ENCODE measurements at places on chromosomes 13 and 19.

DNA sequence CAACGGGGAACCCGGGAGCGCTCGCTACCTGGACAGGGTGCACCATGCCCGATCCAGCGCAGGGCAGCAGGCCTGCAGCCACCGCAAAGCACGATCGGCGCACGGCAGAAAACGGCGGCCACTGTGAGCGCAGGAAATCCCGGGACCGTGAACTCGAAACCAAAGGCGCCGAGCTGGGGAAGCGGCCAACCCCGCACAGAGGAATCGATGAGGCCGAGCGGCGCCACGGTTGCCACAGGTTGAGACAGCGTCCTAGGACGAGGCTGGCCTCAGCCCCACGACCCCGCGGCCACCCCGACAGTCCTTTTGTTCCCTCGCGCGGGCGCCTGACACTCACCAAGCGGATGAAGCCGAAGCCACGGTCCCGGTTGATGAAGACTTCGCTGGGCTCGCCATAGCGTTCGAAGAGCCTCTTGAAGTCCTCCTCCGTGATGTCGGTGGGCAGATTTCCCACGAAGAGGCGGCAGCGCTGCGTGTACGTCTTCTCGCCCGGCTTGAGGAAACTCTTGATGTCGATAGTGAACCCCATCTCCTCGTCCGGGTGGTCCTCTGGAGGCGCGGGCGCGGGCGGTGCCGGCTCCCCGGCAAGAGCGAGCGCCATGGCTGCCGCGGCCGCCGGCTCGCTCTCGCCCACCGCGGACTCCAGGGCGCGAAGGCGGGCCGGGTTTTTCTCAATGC, 557 bp downstream of the PSPC1 start:
- DNase-seq = no peak

- DNase-seq = no peak
These were observed at the start of gene CRLF1 for GRCh38 chr19:18606281-18607225. CRLF1 (minus strand) TSS chr19:18606799; CDS start chr19:18606656, 143 bp downstream.

DNA sequence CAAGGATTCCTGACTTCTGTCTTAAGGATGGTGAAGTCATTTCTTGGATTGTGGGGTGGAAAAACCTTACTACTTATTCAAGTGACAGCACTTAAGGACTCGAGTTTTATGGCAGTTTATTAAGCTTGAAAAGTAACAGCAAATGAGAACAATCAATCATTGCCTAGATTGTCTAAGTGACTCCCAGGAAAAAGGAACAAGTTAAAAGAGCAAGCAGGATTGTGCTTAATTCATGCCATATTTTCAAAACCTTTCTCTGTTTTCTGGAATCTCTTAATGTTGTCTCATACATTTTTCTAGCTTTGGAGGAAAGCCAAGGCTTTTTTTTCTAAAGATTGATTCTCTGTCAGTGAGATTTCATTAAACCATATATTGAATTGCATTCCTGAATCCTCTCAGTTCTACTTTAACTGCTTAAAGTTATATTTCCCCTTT, 236.2 kb upstream of the HTR2A start:
- DNase-seq = no peak

DNA sequence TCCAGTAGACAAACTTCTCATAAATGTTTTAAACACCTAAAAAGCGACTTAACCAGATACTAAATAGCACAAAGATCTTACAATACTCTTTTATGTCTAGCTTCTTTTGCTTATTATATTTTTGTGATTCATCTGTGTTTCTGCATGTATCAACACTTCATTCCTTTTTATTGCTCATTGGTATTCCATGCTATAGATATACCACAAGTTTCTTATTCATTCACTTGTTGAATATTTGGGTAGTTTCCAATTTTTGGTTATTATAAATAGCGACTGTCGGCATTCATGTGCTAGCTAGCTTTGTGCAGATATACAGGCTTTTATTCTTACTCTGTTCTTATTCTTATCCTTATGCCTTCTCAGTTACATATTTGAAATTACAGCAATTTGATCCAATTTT, 50.0 kb upstream of the RGCC start:
- no peak for DNase-seq

DNA sequence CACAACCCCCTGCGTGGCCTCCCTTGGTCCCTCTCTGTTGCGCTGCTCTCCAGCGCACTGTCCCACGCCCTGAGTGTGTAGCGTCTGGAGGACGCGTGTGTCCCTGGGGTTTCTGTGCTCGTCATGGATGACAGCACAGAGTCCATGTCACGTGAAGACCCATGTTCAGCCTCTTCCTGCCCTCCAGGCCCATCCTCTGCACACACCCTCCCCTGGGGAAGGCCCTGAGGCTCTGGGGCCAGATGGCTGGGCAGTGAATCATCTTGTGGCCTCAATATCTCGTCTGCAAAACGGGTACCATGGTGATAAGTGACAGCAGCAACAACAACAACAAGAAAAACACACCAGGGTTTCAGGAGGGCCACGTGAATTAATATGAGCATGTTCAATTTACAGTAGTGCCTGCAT, 71.5 kb upstream of the ARHGEF7 start:
- DNase-seq = no peak

DNA sequence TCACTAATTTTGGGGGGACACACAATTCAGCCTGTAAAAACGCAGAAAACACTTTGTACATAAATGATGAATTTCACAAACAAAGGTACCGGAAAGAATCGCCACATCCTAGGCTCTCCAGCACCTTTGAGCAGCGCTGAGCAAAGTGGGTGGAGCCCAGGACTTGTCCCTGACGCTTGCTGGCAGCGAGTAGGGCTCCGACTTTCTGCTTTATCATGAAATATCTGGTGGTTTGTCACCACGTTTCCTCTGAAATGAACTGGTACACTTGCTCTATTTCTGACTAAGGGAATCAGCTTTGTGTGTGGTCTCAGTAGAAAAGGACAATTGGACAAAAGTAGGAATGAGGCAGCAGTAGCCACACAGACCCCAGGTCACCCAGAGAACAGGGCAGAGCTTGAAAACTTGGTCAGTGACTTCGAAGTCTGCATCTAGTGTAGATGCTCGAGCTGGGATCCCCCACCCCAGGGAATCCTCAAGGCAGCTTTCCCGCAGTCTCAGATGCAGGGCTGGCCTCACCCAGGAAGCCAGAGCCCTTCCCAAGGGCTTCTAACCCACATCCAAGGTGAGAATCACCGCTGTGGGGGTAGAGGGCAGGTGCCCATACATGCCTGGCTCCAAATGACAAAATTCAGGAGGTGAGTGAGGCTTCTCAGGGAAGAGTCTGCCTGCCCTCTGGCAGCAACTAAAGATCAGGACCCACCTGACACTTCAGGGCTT, 85.3 kb upstream of the SOX1 start:
- DNase-seq = no peak

- no peak for DNase-seq
These were observed 286.7 kb upstream of the SLITRK6 start for GRCh38 chr13:86085890-86086289.

DNA sequence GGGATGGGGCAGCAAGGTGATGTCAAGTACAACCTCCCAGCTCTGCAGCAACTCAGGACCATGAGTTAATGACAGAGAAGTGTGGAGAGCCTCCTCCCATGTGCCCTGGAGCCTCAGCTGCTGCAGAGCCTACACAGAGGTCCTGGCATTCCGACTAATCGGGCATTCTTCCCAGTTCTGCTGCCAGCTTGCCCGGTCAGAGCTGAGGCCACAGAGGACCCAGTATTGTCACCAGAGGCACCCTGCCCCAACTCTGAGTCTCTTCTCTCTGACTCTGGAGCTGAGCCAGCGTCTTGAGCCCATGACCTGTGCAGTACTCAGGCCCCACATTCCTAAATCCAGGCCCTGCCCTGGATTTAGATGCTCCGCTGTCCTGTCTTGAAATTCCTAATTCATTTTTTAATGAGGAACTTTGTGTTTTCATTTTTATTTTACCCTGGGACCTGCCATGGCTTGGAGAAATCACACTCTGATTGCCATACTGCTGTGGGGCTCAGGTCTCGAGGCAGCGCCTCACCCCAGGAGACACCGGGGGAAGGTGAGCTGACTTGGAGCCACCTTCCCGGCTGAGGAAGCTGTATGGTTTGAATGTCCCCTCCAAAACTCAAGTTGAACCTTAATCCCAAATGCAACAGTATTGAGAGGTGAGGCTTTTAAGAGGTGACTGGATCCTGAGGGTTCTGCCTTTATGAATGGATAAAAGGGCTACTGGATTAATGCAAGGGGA, 144.9 kb upstream of the ZNF507 start:
- no peak for DNase-seq

- DNase-seq = no peak
These were observed 14.2 kb upstream of the LATS2 start for GRCh38 chr13:21075379-21076249.
